ENCODE measurements at places on chromosomes 11 and 22.

DNA sequence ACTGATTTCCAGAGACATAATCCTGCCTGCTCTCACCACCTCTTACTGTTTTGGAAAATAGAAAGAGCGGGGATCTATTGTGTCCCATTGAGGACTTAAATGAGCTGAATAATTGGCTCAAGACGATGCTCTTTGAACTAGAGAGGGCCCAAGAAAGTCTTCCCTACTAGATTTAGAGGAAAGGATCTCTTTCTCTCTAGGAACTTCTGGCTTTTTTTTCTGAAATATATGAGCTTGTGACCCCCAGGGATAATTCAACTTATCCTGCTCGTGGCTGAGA is 461.4 kb upstream of the KIRREL3 start:
- no peak for DNase-seq
- H3K4me3 ChIP-seq = no peak overlapping the region
- H3K27me3 ChIP-seq = peaks cover 10% of the 10 kb centered on the region
- no peaks in the 10 kb centered on the region for H3K36me3 ChIP-seq
- no peak overlapping the region for H3K27ac ChIP-seq

GRCh38 chr22:46578251-46578823 is 40.9 kb upstream of the CELSR1 start:
- no peak for DNase-seq
- H3K27ac ChIP-seq = 0 out of 2 replicates have a peak overlapping the region, but pooled peaks have one; percentile 44
- no peaks in the 10 kb centered on the region for H3K36me3 ChIP-seq
- H3K4me1 ChIP-seq = peaks cover 45% of the 10 kb centered on the region
- H3K27me3 ChIP-seq = no peaks in the 10 kb centered on the region

DNA sequence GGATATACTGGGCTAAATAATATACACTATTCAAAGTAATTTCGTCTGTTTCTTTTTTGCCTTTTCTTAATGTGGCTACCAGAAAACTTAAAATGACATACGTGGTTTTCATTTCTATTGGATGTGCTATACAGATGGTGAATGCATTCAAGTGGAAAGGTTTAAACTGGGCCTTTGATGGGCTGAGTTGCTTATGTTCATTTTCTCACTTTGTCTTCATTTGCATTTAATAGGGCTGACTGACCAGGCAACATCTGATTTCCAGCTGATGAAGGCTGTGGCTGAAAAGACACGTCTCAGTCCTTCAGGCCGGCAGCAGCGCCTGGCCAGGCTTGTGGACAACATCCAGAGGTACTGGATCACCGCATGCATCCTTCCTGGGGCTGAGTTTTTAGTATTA is 27.9 kb downstream of the PIWIL4 start:
- no peak overlapping the region for H3K4me3 ChIP-seq
- H3K4me1 ChIP-seq = no peaks in the 10 kb centered on the region
- no peaks in the 10 kb centered on the region for H3K27me3 ChIP-seq
- H3K36me3 ChIP-seq = no peaks in the 10 kb centered on the region

GRCh38 chr11:103842795-103843194 is 193.6 kb upstream of the DDI1 start:
- H3K4me3 ChIP-seq = no peak overlapping the region
- DNase-seq = no peak
- H3K27me3 ChIP-seq = no peaks in the 10 kb centered on the region
- no peak overlapping the region for H3K27ac ChIP-seq
- no peaks in the 10 kb centered on the region for H3K36me3 ChIP-seq

- no peak for DNase-seq
- no peaks in the 10 kb centered on the region for H3K36me3 ChIP-seq
- peaks cover 6% of the 10 kb centered on the region for H3K4me1 ChIP-seq
- no peak overlapping the region for H3K4me3 ChIP-seq
- H3K27ac ChIP-seq = no peak overlapping the region
- H3K27me3 ChIP-seq = no peaks in the 10 kb centered on the region
These were observed 18.1 kb downstream of the TSKU start for GRCh38 chr11:76801225-76801624.

GRCh38 chr11:46116007-46116711 is 5.1 kb downstream of the PHF21A start:
- DNase-seq = no peak
- peaks cover 3% of the 10 kb centered on the region for H3K36me3 ChIP-seq
- no peak overlapping the region for H3K4me3 ChIP-seq
- H3K4me1 ChIP-seq = peaks cover 39% of the 10 kb centered on the region
- H3K27ac ChIP-seq = no peak overlapping the region

DNA sequence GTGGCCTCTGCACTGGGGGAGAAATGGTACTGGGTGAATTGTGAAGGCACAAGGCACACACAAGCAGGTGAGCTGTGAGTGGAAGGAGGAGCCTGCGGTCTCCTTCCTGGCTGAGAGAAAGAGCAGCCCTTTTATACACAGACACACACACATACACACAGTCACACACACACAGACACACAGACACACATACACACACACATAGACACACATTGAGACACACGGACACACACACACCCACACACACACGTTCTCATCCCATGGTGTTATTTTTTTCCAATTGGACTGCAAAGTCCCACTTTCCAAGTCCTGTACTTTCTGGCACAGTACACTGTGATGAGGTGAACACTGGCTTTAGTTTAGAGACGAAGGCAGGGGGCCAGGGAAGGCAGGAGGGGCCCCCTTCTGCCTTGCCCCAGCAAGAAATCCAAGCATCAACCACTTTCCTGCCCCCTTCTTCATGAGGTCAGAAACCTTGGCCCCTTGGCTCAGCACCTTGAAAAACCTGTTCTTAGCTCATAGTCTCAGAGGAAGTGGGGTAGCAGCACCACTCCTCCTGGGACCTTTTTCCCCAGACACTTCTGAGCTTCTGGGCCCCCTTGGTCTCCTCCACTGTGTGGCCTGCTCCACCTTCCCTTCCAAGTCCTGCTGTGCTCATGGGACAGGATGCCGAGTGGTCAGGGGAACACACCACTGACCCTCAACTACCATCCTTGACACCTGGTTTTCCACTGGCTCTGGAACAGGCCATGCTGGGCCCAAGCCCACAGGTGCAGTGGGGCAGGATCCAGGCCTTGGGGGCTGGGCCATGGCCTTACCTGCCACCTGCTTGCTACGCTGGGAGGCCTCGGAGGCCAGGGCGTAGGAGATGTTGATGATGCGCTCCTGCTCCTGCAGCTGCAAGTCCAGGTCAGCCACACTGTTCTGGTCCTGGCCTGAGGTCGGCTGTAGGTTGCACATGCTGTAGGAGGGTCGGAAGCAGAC is 43.8 kb downstream of the C11orf58 start:
- no peaks in the 10 kb centered on the region for H3K36me3 ChIP-seq
- H3K4me1 ChIP-seq = no peaks in the 10 kb centered on the region
- H3K27ac ChIP-seq = no peak overlapping the region
- no peak for DNase-seq
- H3K4me3 ChIP-seq = no peak overlapping the region

- H3K36me3 ChIP-seq = no peaks in the 10 kb centered on the region
- DNase-seq = no peak
- H3K4me1 ChIP-seq = no peaks in the 10 kb centered on the region
- H3K27me3 ChIP-seq = no peaks in the 10 kb centered on the region
These were observed 22.0 kb downstream of the MFNG start for GRCh38 chr22:37464181-37464580.

GRCh38 chr11:10087186-10087922 is 206.7 kb downstream of the SBF2 start:
- no peak for DNase-seq
- H3K27me3 ChIP-seq = no peaks in the 10 kb centered on the region
- H3K36me3 ChIP-seq = no peaks in the 10 kb centered on the region
- no peak overlapping the region for H3K4me3 ChIP-seq
- peak overlapping the region; percentile 69 for H3K27ac ChIP-seq

GRCh38 chr11:128326791-128327190 is 260.6 kb downstream of the ETS1 start:
- no peaks in the 10 kb centered on the region for H3K27me3 ChIP-seq
- no peak overlapping the region for H3K4me3 ChIP-seq
- no peaks in the 10 kb centered on the region for H3K36me3 ChIP-seq
- DNase-seq = no peak

DNA sequence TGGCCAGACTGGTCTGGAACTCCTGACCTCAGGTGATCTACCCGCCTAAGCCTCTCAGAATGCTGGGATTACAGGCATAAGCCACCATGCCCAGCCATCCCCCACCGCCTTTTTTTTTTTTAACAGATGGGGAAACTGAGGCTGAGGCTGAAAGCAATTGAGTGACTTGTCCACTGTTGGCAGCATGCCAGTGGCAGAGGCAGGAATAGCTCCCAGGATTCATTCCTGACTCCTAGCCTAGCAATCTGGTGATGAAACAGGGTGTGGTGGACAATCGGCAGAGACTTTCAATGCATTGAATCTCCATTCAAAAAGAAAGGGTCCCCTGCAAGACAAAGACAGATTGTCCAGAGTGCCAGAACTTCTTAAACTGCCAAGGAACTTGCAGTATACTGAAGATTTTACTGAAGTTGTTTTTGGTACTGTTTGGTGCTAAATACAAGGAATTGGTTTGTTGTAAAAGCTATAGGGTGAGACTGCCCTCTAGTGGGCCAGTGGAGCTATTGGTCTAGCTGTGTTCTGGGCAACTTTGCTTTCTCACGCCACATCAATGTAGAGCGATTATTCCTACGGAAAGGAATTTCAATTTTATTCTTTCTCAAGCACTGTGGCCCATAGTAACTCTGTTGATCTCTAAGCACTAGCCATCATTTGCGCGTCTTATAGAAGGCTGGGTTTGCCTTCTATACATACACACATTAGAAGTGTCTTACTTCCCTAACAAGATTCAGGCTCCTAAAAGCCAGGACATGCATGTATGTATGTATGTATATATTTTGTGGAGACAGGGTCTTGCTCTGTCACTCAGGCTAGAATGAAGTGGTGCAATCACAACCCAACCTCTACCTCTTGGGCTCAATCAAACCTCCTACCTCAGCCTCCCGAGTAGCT is 21.0 kb downstream of the C22orf31 start:
- no peaks in the 10 kb centered on the region for H3K36me3 ChIP-seq
- no peaks in the 10 kb centered on the region for H3K4me1 ChIP-seq
- no peaks in the 10 kb centered on the region for H3K27me3 ChIP-seq
- peak; percentile 67 for DNase-seq
- no peak overlapping the region for H3K4me3 ChIP-seq
- no peak overlapping the region for H3K27ac ChIP-seq

GRCh38 chr11:116189408-116190170 is 583.2 kb downstream of the BUD13 start:
- no peak for DNase-seq
- no peak overlapping the region for H3K27ac ChIP-seq
- peaks cover 16% of the 10 kb centered on the region for H3K27me3 ChIP-seq

DNA sequence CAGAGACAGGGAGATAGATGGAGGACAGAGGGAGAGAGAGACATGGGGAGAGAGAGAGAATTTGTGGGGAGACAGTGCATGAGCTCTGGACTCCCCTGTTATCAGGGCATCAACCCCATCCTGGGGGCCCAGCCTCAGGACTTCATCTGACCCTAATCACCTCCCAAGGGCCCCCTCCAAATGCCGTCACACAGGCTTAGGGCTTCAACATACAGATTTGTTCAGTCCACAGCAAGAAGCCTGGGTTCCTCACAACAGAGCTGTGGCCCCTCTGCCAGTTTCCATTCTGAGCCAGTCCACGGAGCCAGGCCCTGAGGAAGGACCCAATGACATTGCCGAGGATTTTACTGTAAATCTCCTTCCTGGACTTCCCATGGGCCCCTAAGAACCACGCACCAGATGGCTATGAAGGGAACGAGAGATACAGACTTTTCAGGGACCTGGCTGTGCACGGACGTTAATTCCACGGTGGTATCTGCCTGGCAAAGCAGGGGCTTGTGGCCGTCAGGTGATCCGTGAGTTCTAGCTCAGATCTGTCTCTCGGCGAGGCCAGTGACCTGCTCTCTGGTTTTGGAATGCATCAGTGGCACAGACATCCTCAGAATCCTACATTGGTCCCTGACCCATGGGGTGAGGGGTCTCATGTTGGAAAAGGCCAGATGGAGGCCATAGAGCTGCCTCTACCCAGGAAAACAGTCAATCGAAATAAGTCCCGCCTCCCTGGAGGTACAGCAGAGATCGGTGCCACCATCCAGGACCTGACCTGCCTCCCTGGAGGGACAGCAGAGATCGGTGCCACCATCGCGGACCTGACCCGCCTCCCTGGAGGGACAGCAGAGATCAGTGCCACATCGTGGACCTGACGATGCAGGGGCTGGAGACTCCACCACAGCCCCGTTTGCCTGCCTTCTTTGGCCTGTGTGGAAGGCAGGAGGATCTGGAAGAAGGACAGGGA is 8.7 kb upstream of the B4GALNT4 start:
- no peaks in the 10 kb centered on the region for H3K36me3 ChIP-seq
- peaks cover 2% of the 10 kb centered on the region for H3K4me1 ChIP-seq
- DNase-seq = no peak

Measured in Panc1 (cell line).